Left forelimb (tissue), 1 donor: ENCODE measurements at places on chromosomes 7 and 10.
A peak's percentile ranks its signal among the peaks of the same experiment; 100 is the strongest.

- no peak for DNase-seq
These were observed 172.2 kb downstream of the SLIT1 start for GRCh38 chr10:97013568-97013967.

GRCh38 chr10:70193391-70193844, 23.1 kb upstream of the SAR1A start:
- DNase-seq = no peak

GRCh38 chr10:23408330-23408976, 30.4 kb upstream of the OTUD1 start:
- DNase-seq = no peak

DNA sequence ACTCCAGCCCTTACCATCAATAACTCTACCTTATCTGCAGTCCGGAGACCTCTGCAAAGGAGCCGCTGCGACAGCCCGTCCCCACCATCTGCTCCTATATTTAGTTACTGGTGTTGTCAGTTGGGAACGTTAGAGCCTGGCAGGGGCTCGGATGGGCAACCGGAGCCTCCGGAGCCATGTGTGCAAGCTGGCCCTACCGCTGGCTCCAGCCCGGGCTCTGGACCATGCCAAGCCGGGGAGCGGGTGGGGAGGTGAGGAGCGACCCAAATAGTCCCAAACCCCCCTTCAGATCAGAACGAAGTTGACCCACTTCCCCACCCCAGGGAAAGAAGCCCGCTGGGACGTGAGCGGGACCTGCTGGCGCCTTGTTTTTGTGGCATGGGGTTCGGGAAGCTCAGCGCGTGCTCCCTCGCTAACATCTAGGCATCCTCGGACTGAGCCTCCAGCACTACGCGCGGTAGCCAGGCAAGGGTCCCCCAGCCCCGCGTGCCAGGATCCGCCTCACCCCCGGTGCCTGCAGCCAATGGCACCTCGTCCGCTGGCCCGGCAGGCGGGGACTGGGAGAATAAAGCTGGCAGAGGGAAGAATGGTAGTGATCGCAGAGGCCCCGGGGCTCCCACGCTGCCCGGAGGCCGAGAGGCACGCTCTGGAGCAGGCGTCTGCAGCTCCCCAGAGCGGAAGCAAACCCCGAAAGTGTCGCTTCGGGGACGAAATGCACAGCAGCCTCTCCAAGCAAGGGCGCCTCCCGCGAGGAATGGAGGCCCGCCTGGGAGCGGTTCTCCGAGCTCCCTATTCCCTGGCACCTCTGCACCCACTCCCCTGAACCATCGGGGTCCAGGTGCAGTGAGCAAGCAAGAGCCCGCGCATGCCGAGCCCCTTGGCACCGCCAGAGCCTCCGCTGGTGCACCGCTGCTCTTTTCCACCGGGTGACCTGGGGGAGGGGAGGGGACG, 679 bp downstream of the LRRC20 start:
- peak; percentile 76 for DNase-seq

DNA sequence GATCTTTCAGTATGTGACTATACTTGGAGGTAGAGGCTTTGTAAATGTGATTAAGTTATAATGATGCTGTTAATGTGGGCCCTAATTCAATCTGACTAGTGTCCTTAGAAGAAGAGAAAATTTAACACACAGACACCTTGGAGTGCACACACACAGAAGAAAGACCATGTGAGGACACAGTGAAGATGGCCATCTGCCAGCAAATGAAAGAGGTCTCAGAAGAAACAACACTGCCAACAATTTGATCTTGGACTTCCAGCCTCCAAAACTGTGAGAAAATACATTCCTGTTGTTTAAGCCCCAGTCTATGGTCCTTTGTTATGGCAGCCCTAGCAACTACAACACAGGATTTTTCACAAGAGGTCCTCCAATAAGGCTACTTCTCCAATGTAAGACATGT, 120.9 kb upstream of the ABCB5 start:
- DNase-seq = no peak
